ENCODE measurements at places on chromosomes 7 and 10.
A peak's percentile ranks its signal among the peaks of the same experiment; 100 is the strongest.

DNA sequence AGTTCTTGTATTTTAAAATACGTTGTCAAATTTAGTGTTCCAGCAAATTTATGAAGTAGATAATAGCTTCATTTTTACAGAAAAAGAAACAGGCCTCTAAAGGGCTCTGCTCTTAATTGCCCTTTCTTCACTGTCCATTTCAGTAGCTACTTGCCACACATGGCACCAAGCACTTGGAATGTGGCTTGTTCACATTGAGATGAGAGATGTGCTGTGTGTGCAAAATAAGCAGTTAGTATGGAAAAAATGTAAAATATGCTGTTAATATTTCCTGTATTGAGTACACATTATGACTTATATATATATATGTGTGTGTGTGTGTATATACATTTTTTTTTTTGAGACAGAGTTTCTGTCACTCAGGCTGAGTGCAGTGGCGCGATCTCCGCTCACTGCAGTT, 19.5 kb downstream of the RBM33 start:
- DNase-seq, result no peak

DNA sequence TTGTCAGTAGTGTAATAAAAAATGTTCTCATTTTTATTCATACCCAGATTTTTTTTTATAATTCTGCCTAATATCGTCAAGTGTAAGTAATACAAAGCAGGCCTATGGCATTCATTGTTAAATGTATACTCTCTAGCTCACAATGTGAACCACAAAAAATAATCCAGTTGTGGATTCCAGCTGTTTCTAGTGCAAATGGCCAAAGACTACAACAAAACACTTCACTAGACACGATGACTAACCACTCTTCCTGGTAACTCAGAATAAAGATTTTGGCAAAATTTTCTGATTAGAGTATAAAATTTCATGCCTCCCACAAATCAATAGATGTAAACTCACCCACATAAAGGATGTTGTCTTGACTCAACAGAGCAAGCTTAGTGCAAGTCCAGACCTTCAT, 396.6 kb downstream of the DGKB start:
- no peak for DNase-seq

- peak; percentile 68 for DNase-seq
These were observed 81.0 kb upstream of the PRSS58 start for GRCh38 chr7:142338633-142339501.

DNA sequence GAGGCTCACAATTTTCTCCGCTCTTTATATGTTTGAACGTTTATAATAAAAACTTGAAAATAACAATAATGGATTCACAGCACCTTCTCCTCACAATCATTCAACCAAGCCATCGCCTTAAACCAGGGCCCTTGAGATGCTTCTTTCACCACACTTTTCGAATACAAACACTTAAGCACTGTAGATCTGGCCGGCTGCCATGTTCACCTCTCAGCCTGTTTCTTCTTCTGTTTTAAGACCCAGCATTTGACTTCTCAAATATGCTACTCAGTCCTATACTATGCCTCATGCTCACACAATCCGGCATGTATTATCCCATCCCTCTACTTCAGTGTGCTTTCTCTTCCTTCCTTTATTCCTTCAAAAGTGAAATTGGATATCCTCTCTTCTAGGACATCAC, 280.6 kb downstream of the TFEC start:
- peak; percentile 82 for DNase-seq

DNA sequence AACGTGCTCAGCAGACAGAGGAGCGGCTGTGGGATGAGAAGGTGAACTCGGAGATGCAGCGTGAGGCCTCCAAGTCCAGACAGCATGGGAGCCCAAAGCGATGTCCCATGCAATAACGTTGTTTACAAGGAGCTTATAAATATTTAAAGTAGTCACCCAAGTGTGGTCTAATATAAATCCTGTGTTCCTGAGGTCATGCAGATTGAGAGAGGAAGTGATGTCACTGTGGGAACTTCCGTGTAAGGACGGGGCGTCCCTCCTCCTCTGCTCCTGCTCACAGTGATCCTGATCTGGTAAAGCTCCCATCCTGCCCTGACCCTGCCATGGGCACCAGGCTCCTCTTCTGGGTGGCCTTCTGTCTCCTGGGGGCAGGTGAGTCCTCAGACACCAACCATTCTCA, 94.7 kb upstream of the PRSS58 start:
- no peak for DNase-seq

DNA sequence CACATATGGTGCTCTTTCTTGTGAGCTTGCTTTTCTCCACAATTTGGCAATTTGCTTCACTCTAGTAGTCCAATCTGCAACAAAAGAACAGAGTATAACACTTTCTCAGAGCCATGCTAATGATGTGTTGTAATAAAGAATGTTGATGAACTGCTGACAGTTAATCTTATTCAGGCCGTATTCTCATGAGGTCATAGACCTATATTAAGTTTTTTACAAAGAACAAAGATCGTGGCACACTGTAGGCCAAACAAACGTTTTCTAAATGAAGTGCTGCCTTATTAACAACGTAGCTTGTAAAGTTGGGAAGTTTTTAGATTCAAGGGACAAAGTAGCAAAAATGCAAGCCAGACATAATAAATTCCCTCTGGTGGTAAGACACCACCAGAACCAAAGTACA, 160.1 kb downstream of the GALNT11 start:
- DNase-seq, result no peak

DNA sequence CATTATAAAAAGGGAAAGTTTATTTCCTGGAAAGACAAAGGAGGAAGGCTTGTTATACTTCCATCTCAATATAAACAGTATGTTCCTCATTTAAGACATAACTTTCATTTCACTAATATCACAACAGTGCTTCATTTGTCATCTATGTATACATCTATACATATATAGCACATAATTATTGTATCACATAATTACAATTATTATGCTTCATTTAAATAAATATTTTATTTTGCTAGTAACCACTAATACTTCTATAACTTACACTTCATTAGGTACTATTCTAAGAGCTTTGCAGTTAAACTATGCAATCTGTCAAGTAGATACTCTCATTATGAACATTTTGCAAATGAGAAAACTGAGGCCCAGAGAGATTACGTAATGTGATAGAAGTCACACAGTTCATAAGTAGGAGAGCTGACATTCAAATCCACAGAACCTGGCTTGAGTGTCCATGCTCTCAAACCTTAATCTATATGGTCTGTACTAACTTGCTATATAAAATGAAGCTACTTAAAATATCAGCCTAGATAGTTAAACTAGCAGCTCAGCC, 86.5 kb downstream of the PPP1R3A start:
- no peak for DNase-seq

DNA sequence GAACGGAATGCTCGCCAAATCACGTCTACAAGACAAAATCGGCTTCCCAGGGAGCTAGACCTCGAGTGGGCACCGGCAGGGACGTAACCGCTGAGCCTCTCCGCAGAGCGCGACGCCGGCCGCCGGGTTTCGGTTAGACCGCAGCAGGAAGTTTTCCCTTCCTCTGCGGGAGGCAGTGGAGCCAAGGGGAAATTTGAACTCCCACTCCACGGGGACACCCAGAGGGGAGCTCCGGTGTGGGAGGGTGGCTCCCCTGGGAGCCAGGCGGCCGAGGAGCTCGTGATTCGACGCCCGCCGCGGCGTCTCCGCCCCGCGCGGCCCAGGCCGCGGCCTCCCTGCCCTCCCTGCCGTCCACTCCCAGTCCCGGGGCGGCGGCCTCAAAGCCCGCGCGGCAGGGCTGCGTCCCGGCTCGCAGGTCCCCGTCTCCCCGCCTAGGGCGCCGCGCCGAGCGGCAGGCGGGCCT, 426 bp downstream of the SYPL1 start:
- peak; percentile 58 for DNase-seq

GRCh38 chr10:69348816-69349541, 67.7 kb downstream of the TACR2 start:
- no peak for DNase-seq

DNA sequence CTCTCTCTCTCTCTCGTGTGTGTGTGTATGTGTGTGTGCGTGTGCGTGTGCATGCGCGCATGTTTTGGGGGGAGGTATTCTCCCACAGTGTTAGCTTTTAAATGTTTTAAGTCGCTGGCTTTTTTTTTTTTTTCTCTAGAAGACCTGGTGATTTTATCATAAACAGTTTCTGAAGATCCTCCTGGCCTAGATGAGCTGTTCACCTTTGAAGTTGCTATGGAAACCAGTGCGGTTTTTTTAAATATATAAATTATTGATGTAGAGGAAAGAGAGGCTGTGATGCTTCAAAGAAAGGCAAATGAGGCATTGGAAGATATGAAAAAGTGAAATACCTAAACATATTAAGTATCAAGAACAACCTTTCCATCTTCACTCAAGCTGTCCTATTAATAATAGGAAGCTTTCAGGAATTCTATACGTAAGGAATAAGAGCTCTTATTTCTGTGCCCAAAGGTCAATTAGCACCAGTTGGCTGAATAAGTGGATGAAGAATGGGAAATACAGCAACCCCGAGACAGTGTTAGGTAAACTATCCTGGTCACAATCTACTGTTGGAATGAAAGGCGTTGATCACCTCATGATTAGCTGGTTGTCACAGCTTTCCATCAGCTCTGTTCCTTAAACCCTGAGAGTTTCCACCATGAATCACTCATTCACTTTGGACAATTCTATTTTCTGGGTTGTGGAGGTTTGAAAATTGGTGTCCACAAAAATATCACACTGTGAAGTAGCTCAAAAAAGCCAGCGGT, 66.5 kb upstream of the SLC35G1 start:
- no peak for DNase-seq

DNA sequence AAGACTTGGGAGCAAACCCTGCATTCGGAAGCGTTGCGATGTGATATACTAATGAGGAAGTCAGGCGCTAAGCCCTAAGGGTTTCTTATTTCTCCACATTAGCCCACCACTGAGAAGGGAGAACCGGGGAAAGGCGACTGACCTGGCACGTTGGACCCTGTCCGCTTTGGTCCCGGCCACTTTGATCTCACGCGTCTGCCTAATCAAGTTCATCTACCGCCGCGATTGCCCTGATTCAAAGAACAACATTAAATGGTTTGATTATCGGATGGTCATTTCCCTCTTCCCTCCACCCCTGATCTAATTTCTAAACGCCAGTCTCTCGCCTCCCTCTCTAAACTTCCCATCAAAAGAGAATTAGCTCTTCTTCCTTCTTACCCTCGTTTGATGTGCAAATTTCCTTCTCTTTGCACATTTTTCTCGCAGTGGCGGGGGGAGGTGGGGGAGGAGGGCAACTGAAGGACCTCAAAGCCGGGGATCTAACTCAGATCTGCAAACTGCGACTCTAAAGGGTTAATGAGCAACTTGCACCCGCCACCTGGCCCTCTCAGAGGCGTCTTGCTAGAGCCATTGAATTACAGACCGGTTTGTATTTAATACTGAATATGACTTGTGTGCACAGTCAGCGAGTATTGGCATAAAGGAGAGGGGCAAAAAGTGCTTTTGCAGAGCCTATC, 687 bp upstream of the DKK1 start:
- no peak for DNase-seq

DNA sequence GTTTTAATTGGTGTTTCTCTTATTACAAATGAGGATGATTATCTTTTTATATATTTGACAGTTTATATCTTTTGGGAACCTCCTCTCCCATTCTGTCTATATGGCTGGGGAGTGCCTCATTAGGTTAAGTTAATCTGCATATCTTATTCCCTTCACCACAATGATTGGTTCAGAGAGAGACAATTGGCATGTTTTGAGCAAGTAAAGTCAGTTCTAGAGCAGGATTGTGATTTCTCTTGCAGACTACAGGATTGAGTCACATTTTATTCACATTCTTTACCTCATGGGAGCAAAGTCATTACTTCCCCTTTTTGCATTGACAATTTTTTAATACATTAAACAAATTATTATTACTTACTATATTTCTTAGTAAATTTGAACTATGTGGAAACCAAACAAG, 345.6 kb downstream of the MDFIC start:
- no peak for DNase-seq

DNA sequence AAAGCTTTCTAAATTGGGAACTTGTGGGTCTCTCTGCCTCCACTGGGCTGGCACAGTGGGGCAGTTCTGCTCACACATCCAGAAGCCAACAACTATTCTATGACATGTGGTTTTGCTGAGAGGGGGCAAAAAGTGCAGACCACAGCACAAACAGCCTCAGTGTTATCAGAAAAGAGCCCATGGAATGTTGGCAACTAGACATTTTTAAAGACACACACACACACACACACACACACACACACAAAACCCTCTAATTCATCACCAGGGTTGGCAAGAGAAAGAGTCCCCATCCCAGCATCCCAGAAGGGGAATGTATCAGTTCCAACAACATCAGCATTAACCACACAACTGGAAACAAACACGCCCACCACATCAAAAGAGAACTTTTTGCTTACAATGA, 117.1 kb downstream of the FGFR2 start:
- no peak for DNase-seq

DNA sequence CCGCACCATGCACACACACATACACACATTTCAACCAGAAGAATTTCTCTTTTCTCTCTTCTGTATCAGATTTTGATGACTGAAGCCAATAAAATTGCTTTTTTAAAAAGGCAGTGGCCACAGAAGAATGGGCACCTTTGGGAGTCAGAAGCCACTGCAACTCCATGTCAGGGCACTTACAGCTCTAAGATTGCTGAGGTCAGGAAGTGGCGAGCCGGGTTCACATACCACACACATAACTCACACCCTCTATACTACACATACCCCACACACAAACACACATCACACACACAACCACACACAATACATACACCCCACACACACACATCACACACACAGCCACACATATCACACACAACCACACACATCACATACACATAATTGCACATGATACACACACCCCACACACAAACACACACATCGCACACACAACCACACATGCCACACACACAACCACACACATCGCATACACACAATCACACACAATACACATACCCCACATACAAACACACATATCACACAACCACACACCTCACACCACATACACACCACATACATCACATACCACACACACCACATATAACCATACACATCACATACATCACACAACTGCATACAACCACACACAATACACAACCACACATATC, 31.2 kb downstream of the GPRIN2 start:
- DNase-seq, result no peak

GRCh38 chr7:33814400-33814799, 90.9 kb upstream of the BMPER start:
- DNase-seq, result no peak

- DNase-seq, result no peak
These were observed 217.2 kb upstream of the HDAC9 start for GRCh38 chr7:18278316-18278715.

GRCh38 chr7:140867467-140868462, 57.0 kb downstream of the BRAF start:
- DNase-seq, result no peak

DNA sequence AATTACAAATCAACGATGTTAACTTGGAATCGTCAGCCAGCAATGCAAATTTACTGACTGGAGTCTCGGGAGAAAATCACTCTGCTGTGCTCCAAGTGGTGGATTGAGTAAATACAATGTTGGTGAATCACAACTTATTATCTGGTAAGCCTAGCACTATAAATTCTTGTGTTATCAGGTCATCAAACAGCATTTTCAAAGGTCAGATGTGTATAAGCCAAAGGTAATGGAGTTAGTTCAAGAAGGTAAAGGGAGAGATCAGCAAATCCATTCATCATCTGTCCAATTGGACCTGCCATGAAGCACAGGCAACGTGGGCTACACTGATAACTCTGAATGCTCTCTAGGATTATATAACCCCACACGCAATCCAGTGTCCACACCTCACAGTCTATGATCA, 13.9 kb downstream of the CUBN start:
- no peak for DNase-seq

Data from NCI-H187 (cell line).